ENCODE measurements at places on chromosomes 11 and 22. TPM values are rescaled to one million over a fixed set of nuclear protein-coding genes. Genes with fewer than 3 reads are reported as not detected.

The DNAL4 gene
- total RNA-seq, result 11.9 TPM

The MS4A15 gene
- 0.88 TPM for total RNA-seq

The MMP1 gene
- total RNA-seq, result 24.6 TPM

The TYR gene
- not detected for total RNA-seq

The LZTR1 gene
- 41.3 TPM for total RNA-seq

The P2RX6 gene
- 14.4 TPM for total RNA-seq

The ELMOD1 gene
- total RNA-seq, result 3.1 TPM

The TRIM49B gene
- total RNA-seq, result not detected

The MARK2 gene
- total RNA-seq, result 22.4 TPM

The RPUSD4 gene
- total RNA-seq, result 26.4 TPM

The CELSR1 gene
- 5.8 TPM for total RNA-seq

The HTR3B gene
- total RNA-seq, result 0.77 TPM

The EFEMP2 gene
- 69.7 TPM for total RNA-seq

The UBQLN3 gene
- 0.50 TPM for total RNA-seq

The C11orf97 gene
- total RNA-seq, result not detected

The ATG13 gene
- total RNA-seq, result 60.8 TPM

The ASRGL1 gene
- 9.5 TPM for total RNA-seq

The OPCML gene
- 0.76 TPM for total RNA-seq

The OR51B5 gene
- 0.20 TPM for total RNA-seq

The FOSL1 gene
- 4.7 TPM for total RNA-seq

The NTM gene
- 2.2 TPM for total RNA-seq

The C1QTNF4 gene
- total RNA-seq, result 0.73 TPM

The GSTT2 gene
- not detected for total RNA-seq

The OTOG gene
- 0.16 TPM for total RNA-seq

The MPEG1 gene
- 0.57 TPM for total RNA-seq

The LRRC56 gene
- total RNA-seq, result 0.64 TPM

The VPREB1 gene
- total RNA-seq, result not detected

The KCNJ11 gene
- total RNA-seq, result 10.5 TPM

The RFPL1 gene
- total RNA-seq, result not detected

The TIMP3 gene
- 96.1 TPM for total RNA-seq

The C11orf42 gene
- total RNA-seq, result not detected

The C22orf15 gene
- not detected for total RNA-seq

The GRM5 gene
- total RNA-seq, result 0.08 TPM

The SYT8 gene
- 2.6 TPM for total RNA-seq

The DSCAML1 gene
- 3.2 TPM for total RNA-seq

The OR2AG2 gene
- 0.12 TPM for total RNA-seq

The HBD gene
- not detected for total RNA-seq

The KRTAP5-2 gene
- not detected for total RNA-seq

The BTBD18 gene
- total RNA-seq, result not detected

The CBLIF gene
- total RNA-seq, result 60.8 TPM

The PPP2R1B gene
- 43.5 TPM for total RNA-seq

The C11orf86 gene
- total RNA-seq, result 3.4 TPM

The DEFB131B gene
- not detected for total RNA-seq

The SCYL1 gene
- 83.9 TPM for total RNA-seq

The NEFH gene
- 0.08 TPM for total RNA-seq

The C1QTNF6 gene
- total RNA-seq, result 23.6 TPM

The OR10D3 gene
- total RNA-seq, result not detected

The OR52H1 gene
- not detected for total RNA-seq

The CHST1 gene
- 2.9 TPM for total RNA-seq

The PANX2 gene
- total RNA-seq, result 2.1 TPM

The PRG2 gene
- not detected for total RNA-seq

The TLCD5 gene
- 9.0 TPM for total RNA-seq

The PARVG gene
- 0.96 TPM for total RNA-seq

The ADAMTS15 gene
- 10.1 TPM for total RNA-seq

The FGF3 gene
- total RNA-seq, result not detected

The CHRNA10 gene
- total RNA-seq, result not detected

The FREY1 gene
- not detected for total RNA-seq

Measured in hepatocyte (in vitro differentiated cells).